ENCODE measurements at places on chromosomes 6 and 20. TPM values are rescaled to one million over a fixed set of nuclear protein-coding genes. Genes with fewer than 3 reads are reported as not detected.

GRCh38 chr6:15892369-15892768, 229.5 kb upstream of the DTNBP1 start:
- DNase-seq = no peak

The TMEM30A gene
- total RNA-seq = 39.7 TPM

DNA sequence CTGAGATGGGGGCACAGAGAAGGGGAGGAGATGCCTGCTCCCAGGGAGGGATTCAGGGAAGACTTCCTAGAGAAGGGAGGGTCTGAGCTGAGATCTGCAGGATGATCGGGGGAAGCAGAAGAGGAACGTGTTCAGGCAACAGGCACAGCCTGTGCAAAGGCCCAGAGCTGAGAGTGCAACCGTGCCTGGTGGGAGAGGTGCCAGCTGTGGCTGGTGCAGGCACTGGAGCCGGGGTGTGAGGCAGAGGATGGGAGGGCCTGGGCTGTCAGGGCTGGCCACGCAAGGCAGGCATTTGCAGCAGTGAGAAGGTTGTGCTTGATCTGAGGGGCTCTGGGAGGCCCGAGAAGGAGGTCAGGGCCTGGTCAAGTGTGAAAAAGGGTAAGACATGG, 27.7 kb downstream of the PTGIS start:
- no peak for DNase-seq

The NT5E gene
- 5.2 TPM for total RNA-seq

- no peak for DNase-seq
These were observed 225.4 kb downstream of the PRL start for GRCh38 chr6:22071270-22072041.

DNA sequence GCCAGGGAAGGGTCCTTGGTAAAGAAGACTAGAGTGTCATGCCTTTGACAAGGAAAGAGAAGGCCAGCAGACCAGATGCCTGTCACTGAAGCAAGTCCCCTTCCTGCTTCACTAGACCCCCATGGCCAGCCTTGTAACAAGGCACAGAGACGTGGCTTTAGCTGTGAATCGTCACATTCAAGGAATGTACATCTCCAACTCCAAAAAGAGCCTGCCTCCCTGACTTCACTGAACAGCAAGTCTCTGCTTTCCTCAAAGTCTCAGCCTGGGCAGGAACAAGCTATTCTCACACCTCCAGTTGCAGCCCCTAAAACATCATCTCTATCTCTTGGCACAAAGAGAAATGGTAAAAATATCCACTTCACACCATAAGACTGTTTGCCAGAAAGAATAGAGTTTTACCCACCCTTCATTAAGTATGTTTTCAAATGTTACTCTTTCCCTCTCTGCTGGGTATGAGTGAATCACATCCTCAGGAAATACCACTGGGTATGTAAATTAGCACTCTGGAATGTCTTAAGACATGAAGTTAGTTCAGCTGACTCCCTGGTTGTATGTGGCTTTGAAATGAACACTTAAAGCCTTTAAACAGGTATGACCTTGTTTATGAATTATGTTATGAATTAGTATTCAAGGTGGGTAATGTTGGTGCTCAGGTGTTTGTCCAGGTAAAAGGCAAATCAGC, 46.4 kb upstream of the NT5E start:
- no peak for DNase-seq

The SLC26A8 gene
- total RNA-seq = not detected

GRCh38 chr6:29005183-29005885, at the start of gene ZNF311:
ZNF311 (minus strand) TSS chr6:29005315; CDS start chr6:29003954, 1,361 bp downstream.
- DNase-seq = peak; percentile 58

- no peak for DNase-seq
These were observed 20.6 kb downstream of the MANBAL start for GRCh38 chr20:37309936-37310590.

Data from activated CD8-positive, alpha-beta T cell treated with anti-CD3 and anti-CD28 coated beads for 36 hours (primary cell).